ENCODE measurements at places on chromosomes 13 and 19. TPM values are rescaled to one million over a fixed set of nuclear protein-coding genes. Genes with fewer than 3 reads are reported as not detected.

Gene MEIOSIN
- total RNA-seq = not detected

Gene MRPS12
- total RNA-seq = 10.8 TPM

Gene P2RY11
- total RNA-seq = 4.9 TPM

Gene MADCAM1
- total RNA-seq = 2.7 TPM

GRCh38 chr13:44908266-44908665, 81.0 kb downstream of the NUFIP1 start:
- no peak for DNase-seq

DNA sequence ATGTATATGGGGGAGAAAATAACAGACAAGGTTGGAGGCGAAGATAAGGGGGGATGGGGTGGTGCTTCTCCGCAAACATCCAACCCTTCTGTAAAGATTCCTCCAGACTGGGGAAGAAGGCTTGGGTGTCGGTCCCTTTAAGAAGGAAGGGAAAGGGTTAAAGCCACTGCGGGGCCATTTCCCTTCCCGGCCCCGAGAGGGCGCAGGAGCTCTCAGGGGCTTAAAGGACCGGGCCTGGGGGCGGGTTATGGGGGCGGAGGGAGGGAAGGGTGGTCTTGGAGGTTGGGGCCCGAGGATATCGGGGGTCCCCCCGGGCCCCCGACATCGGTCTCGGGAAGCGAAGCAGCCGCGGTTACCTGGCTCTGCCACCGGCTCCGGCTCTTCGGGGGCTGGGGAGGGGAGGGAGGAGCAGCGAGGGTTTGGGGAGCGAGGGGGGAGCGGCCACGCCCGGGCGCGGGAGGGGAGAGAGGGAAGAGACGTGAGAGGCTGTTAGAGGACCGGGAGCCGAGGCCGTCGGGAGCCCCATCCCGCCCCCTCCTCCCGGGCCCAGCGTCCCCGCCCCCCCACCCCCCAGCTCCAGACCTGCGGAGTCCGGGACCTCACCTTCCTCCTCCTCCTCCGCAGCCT, 2.8 kb downstream of the TNNT1 start:
- no peak for DNase-seq

Gene PRTN3
- total RNA-seq = 0.82 TPM

Gene KLF5
- 1.7 TPM for total RNA-seq

DNA sequence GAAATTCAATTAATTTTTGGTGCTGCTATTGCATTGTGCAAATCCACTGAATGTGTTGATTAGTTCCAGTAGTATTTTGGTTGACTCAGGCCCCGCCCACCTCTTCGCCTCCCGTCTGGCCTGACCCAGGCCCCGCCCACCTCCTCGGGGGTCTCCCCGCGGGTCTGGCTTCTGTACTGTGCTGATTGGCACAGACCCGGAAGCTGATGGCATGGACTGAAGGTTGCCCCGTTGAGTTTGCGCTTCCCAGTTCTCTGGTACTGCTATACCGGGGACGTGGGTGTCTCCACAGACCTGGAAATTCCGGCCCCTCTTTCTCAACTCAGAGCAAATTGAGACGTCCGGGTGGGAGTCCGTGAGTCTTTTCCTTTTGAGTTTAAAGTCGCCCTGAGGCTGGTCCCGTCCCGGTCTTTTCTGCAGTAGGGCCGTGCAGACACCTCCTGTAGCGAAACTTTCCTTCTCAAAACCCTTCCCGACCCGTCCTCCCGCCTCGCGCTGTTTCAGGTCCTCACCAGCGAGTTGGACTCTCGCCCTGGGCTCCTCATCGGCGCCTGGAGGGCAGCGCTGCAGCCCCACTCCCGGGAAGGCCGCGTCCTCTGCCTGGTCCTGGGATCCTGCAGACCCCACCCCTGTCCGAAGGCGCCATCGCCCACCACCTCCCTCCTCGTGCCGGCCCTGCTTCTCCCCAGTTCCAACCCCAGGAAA, 14.8 kb downstream of the ZNF701 start:
- DNase-seq = no peak

Gene WDR88
- not detected for total RNA-seq

Gene ERF
- total RNA-seq = 9.2 TPM

DNA sequence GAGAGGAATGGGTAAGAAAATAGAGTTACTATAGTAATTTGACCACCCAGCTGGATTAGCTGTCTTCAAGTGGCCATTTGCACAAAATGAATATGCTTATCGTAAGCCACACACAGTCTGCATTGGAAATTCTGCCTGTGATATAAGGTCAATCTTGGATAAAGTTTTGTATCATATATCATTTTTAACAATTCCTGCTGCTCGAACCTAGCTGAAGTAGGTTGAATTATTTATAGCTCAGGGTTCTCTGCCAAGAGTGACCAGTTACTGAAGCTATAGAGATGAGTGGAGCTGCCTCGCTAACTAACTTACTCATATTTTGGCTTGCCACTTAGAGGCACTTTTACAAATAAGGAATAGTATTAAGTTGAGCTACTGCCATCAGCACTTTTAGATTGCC, 220.9 kb downstream of the RGCC start:
- no peak for DNase-seq

- DNase-seq = no peak
These were observed 207.4 kb downstream of the NHLRC3 start for GRCh38 chr13:39245688-39246087.

DNA sequence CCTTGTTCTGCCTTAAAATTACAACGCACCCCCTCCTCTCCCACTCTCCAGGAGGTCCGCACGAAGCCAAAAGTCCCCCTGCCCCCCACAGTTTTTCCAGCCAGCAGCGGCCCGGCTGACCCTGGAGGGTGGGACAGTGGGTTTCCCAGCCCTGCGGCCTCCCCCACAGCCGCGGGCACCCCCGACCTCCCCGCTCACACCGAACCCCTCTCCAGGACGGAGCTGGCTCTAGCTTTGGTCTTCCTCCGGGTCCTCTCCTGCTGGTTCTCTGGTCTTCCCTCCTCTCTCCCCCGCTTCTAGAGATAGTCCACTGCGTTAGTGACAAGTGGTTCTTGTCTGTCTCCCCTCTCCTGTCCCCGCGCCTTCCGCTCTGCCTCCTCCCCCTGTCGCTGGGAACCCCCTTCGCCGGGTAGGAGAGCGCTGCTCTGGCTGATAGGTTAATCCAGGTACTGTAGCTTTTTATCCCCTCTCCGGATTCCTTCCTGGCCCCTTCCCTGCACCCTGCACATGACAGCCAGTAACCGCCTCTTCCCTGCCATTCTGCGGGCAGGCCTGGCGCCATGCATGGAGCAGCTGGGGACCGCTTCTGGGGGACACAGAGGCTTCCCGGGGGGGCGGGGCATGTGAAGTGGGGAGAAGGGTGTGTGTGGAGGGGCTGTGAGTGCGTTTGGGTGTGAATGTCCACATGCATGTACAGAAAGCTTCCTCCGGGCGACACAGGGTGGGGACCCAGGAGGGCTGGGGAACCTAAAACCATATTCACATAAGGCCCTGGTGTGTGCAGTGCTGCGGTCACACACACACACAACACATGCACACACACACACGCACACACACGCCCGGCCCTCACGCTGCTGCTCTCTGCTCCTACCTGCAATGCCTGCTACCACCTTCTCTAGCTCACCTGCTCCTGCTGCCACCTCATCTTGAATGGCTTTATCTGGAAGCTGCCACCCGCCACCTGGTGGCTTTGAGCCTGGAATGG, 17.2 kb downstream of the PRR36 start:
- DNase-seq = no peak

- no peak for DNase-seq
These were observed 292.3 kb upstream of the SPRY2 start for GRCh38 chr13:80633251-80633650.

DNA sequence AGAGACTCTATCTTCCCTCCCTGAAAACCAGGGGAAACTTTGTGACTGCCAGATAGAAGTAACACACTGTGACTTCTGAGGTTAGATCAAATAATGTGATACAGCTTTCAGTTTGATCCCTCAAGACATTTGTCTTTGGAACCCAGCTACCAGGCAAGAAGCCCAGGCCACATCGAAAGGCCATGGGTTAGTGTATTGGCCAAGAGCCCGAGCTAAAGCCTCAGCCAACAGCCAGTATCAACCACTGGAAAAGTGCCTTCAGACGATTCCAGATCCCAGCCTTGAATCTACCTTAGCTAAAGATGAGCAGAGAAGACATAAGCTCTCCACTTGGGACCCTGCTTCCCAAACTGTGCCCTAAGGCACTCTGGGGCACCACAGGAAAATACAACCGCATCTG, 10.9 kb upstream of the TPTE2 start:
- DNase-seq = no peak

DNA sequence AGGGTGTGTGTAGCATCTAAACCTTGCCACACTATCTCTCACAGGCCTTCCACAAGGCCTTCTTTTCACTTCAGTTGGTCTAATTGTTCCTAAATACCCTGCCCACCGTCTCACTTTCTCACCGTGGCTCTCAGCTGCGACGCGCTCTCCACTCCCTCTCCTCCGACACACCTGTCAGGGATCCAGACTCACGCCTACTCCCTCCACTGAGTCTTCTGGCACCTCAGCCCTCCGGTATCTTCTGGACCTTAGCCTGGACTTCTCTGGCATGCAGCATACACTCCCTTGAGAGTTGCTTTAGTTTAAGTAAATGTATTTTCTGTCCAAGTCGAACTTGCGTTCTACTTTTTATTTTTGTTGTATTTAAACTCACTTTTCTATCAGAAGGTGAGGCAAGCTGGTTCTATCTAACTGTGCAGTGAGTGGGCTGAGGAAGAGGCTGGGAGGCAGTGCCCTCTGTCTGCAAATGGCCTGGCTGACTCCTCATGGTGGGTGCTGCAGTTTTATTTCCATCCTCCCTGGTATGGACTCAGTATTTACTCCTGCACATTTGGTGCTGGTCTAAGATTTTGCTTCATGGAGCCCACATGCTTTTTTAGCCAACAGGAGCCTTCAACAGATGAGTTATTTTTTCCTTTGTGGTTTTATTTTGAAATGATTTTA, 28.5 kb upstream of the ARGLU1 start:
- DNase-seq = no peak

GRCh38 chr19:6632002-6632621, 37.8 kb downstream of the TNFSF14 start:
- DNase-seq = peak; percentile 56

DNA sequence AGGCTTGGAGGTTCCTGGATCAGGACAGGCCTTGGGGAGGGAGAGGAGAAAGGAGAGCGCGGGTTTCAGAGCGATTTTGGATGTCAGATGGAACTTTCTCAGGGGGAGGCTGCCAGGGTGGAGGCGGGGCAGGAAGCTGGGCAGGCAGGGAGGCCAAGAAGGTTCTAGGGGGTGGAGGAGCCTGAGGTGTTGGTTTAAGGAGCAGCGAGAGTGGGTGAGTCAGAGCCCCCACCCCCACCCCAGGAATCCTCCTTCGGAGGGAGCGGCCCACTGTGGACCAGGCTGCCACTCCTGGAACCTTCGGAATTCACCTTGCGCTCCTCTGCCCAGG, 15.9 kb upstream of the NOP53 start:
- no peak for DNase-seq

- peak; percentile 8 for DNase-seq
These were observed 154.2 kb downstream of the TNFRSF19 start for GRCh38 chr13:23724196-23724970.

Gene ZNF888
- 3.4 TPM for total RNA-seq

GRCh38 chr19:19670070-19670551, 1.5 kb downstream of the ZNF101 start:
- no peak for DNase-seq

DNA sequence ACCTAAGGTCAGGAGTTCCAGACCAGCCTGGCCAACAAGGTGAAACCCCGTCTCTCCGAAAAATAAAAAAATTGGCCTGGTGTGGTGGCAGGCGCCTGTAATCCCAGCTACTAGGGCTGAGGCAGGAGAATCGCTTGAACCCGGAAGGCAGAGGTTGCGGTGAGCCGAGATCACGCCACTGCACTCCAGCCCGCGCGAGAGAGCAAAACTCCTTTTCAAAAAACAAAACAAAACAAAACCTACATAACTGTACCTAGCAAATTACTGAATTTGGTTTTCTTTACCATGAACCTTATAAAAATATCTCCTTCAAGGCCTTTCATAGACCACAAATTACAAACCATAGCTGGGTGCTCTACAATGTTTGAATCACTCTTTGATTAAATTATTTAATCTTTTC, 760 bp downstream of the ZNF91 start:
- no peak for DNase-seq

- DNase-seq = no peak
These were observed 66.6 kb upstream of the C1QTNF9B start for GRCh38 chr13:23963947-23964346.

Gene CCDC194
- not detected for total RNA-seq

Measured in cerebellum (tissue), 4 donors.